ENCODE measurements at places on chromosomes 1 and 21.

GRCh38 chr1:32541064-32541566, 1.9 kb downstream of the ZBTB8A start:
- H3K4me1 ChIP-seq: peaks cover 15% of the 10 kb centered on the region
- DNase-seq: no peak
- no peak overlapping the region for H3K4me3 ChIP-seq

DNA sequence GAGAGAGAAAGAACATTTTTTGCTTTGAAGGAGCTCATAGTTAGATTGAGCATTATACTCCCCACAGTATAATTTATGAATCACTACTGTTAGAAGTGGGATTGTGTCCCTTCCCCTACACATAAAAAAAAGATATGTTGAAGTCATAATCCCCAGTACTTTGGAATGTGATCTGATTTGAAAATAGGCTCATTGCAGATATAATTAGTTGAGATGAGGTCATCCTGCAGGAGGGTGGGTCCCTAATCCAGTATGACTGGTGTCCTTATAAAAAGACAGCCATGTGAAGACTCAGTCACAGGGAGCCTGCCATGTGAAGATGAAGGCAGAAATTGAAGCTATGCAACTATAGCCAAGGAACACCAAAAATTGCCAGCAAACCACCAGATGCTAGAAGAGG, 76.4 kb downstream of the TGFB2 start:
- H3K27me3 ChIP-seq: peaks cover 3% of the 10 kb centered on the region
- no peak overlapping the region for H3K4me3 ChIP-seq
- H3K27ac ChIP-seq: no peak overlapping the region
- peaks cover 7% of the 10 kb centered on the region for H3K36me3 ChIP-seq
- DNase-seq: no peak

GRCh38 chr1:172867216-172867818, 183.4 kb downstream of the TNFSF18 start:
- H3K4me1 ChIP-seq: peaks cover 3% of the 10 kb centered on the region
- DNase-seq: no peak
- H3K4me3 ChIP-seq: no peak overlapping the region
- H3K36me3 ChIP-seq: no peaks in the 10 kb centered on the region
- no peaks in the 10 kb centered on the region for H3K27me3 ChIP-seq

- peaks cover 12% of the 10 kb centered on the region for H3K27me3 ChIP-seq
- no peak overlapping the region for H3K4me3 ChIP-seq
- H3K4me1 ChIP-seq: peaks cover 4% of the 10 kb centered on the region
- DNase-seq: no peak
- H3K36me3 ChIP-seq: no peaks in the 10 kb centered on the region
These were observed 8.1 kb downstream of the KRTAP10-1 start for GRCh38 chr21:44531606-44532564.

DNA sequence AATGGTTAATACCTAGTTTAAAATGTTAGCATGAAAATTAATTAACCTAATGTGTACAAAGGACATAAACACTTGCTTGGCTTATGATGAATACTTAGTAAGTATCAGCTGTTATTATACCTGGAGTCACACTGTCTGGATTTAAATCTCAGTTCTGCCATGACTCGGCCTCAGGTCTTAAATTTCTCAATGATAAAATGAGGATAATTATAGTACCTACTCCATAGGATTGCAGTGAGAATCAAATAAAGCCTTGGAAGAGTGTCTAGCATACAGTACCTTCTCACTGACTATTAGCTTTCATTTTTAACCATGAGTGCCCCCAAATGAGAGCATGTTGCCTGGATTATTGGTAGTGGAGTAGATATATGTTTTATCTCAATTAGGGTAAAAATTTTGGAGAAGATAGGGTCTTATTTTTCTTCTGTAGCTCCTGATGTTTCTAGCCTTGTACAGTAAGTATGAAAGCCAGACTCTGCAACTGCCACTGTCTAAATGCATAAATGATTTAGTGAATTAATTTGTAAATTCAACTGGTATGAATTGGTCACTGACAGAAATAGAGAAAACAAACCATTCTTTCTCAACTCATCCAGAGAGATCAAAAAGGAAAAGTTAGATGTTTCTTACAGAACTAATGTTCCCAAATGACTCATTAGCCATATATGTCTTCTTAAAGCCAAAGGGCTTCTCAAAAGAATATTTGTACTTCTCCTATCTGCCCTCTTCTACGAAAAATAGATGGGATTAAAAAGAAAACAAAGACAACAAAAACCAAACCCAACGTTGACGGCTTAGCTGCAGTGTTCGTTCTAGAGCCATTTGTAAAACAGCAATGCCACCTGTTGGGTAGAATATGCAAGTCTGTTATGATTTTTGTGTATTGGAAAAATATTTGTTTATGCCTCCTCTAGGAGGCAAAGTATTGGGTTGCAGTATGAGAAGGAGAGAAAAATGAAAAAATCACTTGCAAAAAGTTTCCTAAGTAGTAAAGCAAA, 53.8 kb upstream of the MROH9 start:
- no peaks in the 10 kb centered on the region for H3K36me3 ChIP-seq
- H3K4me1 ChIP-seq: peaks cover 2% of the 10 kb centered on the region
- H3K4me3 ChIP-seq: no peak overlapping the region
- H3K27ac ChIP-seq: no peak overlapping the region
- no peak for DNase-seq
- H3K27me3 ChIP-seq: peaks cover 2% of the 10 kb centered on the region

Measured in memory B cell (primary cell).